ENCODE measurements at places on chromosomes 12 and 14.
A peak's percentile ranks its signal among the peaks of the same experiment; 100 is the strongest.

- peaks cover 4% of the 10 kb centered on the region for H3K4me1 ChIP-seq
- no peak for DNase-seq
- peaks cover 75% of the 10 kb centered on the region for H3K27me3 ChIP-seq
- peak overlapping the region; percentile 53 for H3K27ac ChIP-seq
- H3K4me3 ChIP-seq = peak overlapping the region; percentile 38
Measured at GRCh38 chr14:105086833-105087307, 21.6 kb upstream of the GPR132 start.

DNA sequence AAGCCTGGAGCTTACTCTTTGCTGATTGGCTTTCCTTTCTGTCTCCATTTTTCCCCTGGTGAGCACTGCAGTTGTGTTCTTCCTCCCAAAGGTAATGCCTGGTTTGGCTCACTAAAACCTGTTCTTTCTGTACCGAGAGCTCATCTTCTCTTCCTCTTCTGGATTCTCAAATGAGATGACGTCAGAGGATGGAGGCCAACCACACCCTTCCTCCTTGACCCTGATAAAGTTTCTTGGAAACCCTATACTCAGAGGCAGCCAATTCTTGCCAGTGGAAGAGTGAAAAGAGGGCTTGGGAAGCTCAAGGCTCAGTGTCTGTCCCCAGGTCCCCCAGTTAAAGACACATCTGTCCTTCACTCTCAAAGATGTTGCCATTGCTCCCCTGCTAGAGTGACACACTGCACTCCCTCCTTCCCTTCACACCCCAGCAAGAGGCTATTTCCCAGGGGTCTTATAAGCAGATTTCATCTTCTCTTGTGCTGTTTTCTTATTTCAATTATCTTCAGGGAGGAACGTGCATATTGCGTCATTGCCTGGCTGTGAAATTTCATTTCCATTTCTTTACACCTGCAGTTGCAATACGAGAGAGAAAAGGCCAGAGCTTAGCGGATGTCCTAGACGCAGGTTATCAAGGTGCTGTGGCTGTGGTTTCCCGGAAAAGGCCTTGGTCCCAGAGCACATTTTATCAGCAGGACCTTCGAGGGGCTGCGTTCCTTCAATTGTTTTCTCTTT is 27.3 kb downstream of the NTF3 start:
- H3K27me3 ChIP-seq = no peaks in the 10 kb centered on the region
- peaks cover 9% of the 10 kb centered on the region for H3K4me1 ChIP-seq
- H3K4me3 ChIP-seq = no peak overlapping the region
- H3K36me3 ChIP-seq = no peaks in the 10 kb centered on the region
- H3K27ac ChIP-seq = no peak overlapping the region
- DNase-seq = no peak

DNA sequence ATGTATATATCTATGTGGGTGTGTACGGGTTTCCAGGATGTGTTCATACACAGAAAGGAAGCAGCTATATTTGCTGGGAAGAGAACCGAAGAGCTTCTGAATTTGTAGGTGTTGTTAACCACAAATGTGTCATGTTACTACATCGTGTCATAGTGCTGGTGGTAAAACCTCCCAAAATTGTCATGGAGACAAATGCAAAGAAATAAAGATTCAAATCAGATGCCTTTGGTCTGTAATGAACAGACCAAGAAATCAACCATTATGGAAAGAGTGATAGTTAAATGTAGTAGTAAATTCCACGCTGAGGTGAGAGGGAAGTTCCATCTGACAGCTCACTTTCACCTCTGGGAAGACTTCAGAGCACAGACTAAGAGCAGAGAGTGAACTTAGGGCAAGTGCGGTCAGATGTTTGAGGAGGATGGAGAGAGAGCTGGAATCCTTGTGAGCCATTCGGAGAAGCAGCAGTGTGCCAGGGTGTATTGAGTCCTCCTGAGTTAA is 487.5 kb downstream of the TMEM121 start:
- peaks cover 43% of the 10 kb centered on the region for H3K4me1 ChIP-seq
- no peak for DNase-seq
- peak overlapping the region; percentile 39 for H3K27ac ChIP-seq
- no peak overlapping the region for H3K4me3 ChIP-seq
- H3K36me3 ChIP-seq = no peaks in the 10 kb centered on the region

DNA sequence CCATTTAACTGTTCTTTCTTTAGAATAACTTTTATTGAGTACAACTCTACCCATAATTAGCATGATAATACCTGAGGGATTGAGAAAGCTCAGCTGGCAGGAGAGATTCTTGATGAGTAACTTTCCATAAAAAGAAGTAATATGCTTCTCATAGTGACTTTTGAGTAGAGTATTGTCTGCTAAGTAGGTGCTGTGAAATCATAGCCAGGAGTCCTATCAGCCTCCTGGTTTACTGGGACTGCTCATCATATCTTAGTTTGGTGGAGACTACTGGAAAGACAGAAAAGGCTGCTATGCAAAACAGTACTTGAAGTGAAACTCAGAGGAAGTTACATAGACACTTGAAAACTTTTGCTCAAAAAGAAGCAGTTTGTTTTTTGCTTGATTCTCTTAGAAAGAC is 113.3 kb upstream of the ATP2B1 start:
- H3K4me3 ChIP-seq = no peak overlapping the region
- H3K36me3 ChIP-seq = no peaks in the 10 kb centered on the region
- H3K27ac ChIP-seq = no peak overlapping the region
- H3K4me1 ChIP-seq = no peaks in the 10 kb centered on the region

- DNase-seq = no peak
- H3K4me1 ChIP-seq = peaks cover 12% of the 10 kb centered on the region
- no peaks in the 10 kb centered on the region for H3K36me3 ChIP-seq
- H3K27me3 ChIP-seq = no peaks in the 10 kb centered on the region
Measured at GRCh38 chr12:47075192-47076084, 4.0 kb upstream of the PCED1B start.

- no peak for DNase-seq
- no peaks in the 10 kb centered on the region for H3K4me1 ChIP-seq
- no peak overlapping the region for H3K4me3 ChIP-seq
- no peak overlapping the region for H3K27ac ChIP-seq
- no peaks in the 10 kb centered on the region for H3K27me3 ChIP-seq
- H3K36me3 ChIP-seq = peaks cover 2% of the 10 kb centered on the region
Measured at GRCh38 chr12:21659383-21659782, 1.7 kb upstream of the LDHB start.

GRCh38 chr14:22656945-22657731 is 13.0 kb upstream of the OR6J1 start:
- no peak for DNase-seq
- H3K27me3 ChIP-seq = peaks cover 3% of the 10 kb centered on the region
- no peaks in the 10 kb centered on the region for H3K36me3 ChIP-seq
- no peaks in the 10 kb centered on the region for H3K4me1 ChIP-seq

DNA sequence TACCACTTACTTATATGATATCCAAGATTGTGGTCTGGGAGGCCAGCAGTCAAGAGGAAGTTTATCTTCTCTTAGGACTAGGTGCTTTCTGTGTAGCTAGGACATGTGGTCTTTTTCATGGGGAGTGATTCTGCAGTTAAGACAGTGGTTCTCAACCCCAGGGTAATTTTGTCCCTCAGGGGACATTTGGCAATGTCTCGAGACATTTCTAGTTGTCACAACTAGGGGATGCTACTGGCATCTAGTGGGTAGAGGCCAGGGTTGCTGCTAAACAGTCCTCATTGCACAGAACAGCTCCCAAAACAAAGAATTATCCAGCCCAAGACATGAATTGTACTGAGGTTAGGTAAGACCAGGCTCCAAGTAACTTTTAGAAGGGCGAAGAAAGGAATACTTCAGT is 20.0 kb downstream of the AMDHD1 start:
- H3K36me3 ChIP-seq = no peaks in the 10 kb centered on the region
- H3K27ac ChIP-seq = no peak overlapping the region
- H3K27me3 ChIP-seq = no peaks in the 10 kb centered on the region
- no peak overlapping the region for H3K4me3 ChIP-seq
- no peaks in the 10 kb centered on the region for H3K4me1 ChIP-seq

GRCh38 chr14:76784266-76784874 is 23.1 kb downstream of the VASH1 start:
- H3K27ac ChIP-seq = no peak overlapping the region
- H3K4me3 ChIP-seq = no peak overlapping the region
- no peaks in the 10 kb centered on the region for H3K27me3 ChIP-seq
- DNase-seq = no peak
- H3K4me1 ChIP-seq = peaks cover 25% of the 10 kb centered on the region

Measured in thymus (tissue), 14 donors.